NCI-H2227 treated with DMSO at 0.1 percent for 48 hours (cell line): ENCODE measurements at places on chromosomes 1 and 21.

DNA sequence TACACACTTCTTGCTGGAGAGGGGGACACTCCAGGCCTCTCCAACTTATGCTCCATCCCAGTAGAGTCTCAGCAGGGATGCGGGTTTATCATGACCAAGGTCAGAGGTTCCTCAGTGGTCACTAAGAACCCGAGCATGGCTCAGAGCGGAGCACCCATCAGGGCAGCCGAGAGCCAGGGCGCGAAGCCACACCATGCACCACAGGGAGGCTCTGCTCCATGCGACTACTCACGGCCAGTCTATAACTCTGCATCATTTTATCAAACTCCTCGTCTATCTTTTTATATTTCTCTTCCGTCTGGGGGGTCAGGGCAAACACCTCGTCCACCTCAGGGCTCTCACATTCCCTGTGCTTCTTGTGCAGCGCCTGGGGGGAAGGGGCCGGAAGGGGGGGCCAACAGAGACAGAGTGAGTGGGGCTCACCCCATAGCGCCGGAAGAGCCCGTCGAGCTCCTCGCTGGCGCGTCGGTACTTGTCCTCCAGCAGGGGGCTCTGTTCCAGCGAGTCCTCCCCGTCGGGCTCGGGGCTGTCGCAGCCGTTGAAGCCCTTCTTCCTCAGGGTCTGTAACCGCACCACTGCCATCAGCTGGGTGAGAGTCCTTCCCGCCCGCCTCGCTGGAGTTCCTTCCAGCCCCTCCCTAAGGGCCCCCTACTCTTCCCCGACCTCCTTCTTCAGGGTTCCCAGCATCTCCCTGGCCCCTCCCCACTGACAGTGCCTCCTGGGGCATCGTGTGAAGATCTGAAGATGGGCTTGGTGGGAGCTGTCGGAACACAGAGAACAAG is 20.0 kb downstream of the MEF2D start:
- DNase-seq, result no peak

DNA sequence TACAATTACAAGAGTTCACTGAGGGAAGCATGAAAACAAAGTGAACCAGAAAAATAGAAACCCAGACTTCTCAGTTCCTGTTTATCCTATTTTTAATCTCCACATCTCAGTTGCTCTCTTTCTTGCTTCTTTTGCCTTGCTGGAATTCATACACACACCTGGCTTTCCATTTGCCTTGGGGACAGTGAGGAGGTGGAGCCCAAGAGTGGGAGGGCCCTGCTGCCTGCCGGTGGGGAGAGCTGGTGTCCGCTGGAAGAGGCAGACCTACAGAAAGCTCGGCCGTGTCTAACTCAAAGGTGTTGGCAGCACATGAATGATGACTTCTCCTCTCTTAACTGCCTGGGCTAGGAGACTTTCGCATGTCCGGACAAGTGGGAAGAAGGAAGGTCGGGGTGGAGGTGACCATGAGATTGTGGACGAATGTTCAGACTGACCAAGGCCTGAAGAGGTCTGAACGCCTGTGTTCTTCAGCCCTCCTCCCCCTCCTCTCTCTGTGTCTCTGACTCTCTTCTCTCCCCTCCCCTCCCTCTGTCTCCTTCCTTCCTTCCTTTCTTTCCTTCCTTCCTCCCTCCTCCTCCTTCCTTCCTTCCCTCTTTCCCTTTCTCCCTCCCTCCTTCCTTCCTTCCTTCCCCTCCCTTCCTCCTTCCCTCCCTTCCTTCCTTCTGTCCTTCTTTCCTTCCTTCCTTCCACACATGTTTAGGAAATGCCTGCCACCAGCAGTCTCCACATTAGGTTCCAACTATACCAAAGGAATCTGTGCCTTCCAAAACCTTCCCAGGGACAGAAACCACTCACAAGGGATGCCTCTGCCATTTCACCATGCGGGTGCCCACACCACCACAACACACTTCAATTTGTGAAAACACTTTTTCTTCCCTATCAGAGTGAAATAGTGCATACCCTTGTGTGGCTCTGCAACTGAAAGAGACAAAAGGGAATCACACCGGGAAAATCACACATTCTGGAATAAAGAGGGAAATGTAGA is 157.3 kb upstream of the RUNX1 start:
- DNase-seq, result no peak

DNA sequence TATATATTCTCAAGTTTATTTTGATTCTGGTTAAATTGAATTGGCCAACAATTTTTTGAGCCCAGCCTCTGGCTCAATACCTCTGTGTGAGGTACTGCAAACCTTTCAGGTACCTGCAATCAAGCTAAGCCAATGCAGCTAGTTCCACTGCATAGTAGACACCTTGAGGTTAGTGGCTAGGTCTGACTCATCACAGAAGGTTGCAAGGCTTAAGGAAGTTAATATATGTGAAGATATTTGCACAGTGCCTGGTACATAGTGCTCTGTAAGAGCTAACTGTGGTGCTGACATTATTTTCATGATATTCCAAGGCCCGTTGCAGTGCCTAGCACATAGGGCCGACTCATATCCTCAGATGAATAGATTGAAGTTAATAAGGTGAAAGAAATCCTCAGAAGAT is 330.5 kb upstream of the KAZN start:
- no peak for DNase-seq

GRCh38 chr1:107139833-107140702 is 771 bp upstream of the NTNG1 start:
- DNase-seq, result peak; percentile 36
